ENCODE measurements at places on chromosomes 13 and 19.

- no peak for DNase-seq
These were observed 32.2 kb downstream of the MRPL57 start for GRCh38 chr13:21208652-21209154.

- no peak for DNase-seq
These were observed 311.6 kb downstream of the ENOX1 start for GRCh38 chr13:43475140-43475539.

DNA sequence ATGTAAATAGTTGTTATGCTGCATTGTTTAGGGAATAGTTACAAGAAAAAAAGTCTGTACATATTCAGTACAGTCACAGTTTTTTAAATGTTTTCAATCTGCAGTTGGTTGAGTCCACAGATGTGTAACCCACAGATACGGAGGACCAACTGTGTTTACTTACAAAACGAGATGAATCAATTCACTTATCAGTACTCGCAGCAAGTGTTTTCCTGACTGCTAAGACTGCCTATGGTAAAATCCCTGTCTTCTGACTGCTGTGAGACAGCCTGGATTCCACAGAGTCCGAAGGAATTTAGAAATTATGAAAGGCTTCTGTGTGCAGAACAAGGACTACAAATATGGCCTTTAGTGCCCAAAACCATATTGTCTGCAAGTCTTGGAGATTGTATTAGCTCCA lies 45.7 kb upstream of the C1QTNF9 start:
- DNase-seq, result no peak

GRCh38 chr13:111142472-111142871 lies 27.4 kb downstream of the ARHGEF7 start:
- DNase-seq, result no peak

DNA sequence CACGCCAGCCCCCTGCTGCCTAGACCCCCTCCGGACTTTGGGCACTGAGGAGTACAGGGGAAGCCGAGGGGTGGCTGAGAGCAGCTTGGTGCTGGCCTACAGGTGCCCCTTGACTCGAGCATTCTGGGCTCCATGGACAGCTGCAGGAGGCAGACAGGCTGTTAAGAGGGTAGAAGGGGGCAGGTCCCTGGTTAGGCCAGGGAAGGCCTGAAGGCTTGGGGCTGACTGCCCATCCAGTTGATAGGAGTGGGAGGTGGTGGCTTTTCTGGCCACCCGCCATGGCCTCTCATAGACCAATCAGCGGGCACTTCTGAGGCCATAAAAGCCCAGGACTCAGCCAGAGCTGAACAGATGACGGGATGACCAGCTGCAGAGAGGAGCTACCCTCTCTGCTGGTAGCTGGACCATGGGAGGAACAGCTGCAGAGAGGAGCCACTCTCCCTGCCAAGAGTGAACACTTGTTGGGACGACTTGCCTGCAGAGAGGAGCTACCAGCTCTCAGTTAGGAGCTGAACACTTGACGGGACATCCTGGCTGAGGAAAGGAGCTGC lies 10.7 kb upstream of the SUPT20H start:
- DNase-seq, result no peak

- peak; percentile 62 for DNase-seq
These were observed 1.3 kb downstream of the DHDH start for GRCh38 chr19:48934837-48935236.

GRCh38 chr13:40982772-40983171 lies 36.3 kb downstream of the ELF1 start:
- no peak for DNase-seq

DNA sequence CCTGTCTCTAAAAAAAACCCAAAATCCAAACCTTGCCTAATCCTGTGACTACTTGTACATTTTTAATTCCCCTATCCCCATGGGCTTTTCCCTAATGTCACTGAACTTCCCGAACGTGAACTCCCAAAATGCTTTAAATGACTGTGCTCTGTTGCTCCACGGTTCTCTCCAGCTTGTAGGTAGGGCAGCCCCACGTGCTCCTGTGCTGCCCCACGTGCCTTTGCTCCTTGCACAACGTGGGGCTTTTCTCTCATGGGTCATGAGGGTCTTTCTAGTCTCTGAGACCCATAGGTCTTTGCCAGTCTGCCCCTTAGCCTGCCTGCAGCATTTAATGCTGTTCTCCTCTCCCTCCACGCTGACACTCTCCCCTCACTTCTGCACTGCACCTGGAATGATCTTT lies 122.0 kb downstream of the SHISA2 start:
- no peak for DNase-seq

DNA sequence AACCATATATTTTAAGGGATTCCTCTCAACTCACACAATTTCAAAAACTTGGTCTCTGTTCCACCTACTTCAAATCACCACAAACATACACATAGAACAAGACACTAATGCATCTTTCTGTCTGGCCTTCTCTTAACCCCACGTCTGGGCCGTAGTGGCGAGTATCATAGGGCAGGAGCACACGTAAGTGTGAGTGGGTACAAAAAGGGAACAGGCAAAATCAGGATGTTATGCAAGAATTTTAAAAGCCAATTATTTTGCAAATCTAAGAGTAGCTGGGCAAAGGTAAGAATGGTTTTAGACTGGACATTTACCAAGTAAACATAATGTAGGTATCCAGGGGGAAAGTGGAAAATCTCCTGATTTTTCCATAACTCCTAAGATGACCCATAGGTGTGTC lies 35.1 kb downstream of the MTMR6 start:
- no peak for DNase-seq

GRCh38 chr13:113573065-113573464 lies 11.5 kb upstream of the TFDP1 start:
- no peak for DNase-seq

All from WTC11 (cell line).